ENCODE measurements at places on chromosomes 12 and 14.

GRCh38 chr12:95173392-95174251 lies 43.6 kb downstream of the FGD6 start:
- DNase-seq = no peak

GRCh38 chr12:65152012-65152411 lies 17.4 kb upstream of the LEMD3 start:
- DNase-seq = peak; percentile 2

DNA sequence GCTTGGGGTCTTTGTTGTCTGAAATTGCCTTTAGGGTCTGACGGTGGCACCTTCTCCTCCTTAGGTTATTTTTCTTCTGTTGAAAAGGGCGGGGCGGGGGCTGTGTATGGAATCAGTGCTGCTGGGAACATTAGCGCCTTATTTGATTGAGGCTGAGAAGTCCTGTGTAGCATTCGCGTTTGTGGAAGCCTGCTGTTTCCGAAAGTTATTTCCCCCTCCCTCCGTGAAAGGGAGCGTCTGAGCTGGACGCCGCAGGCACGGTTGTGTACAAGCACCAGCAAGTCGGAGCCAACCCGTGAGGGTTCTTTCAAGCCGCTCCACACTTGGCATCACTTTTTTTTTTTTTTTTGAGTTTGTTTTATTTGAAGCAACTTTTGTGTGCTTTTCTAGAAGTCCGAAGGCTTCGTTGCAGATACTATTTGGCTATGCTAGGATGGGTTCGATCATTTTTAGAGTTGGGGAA lies 1.1 kb downstream of the SYNE2 start:
- DNase-seq = peak; percentile 20

- DNase-seq = no peak
Observed at GRCh38 chr14:40218282-40218941, 786.2 kb upstream of the FBXO33 start.

GRCh38 chr14:61033054-61033453 lies 52.0 kb downstream of the SLC38A6 start:
- DNase-seq = no peak

DNA sequence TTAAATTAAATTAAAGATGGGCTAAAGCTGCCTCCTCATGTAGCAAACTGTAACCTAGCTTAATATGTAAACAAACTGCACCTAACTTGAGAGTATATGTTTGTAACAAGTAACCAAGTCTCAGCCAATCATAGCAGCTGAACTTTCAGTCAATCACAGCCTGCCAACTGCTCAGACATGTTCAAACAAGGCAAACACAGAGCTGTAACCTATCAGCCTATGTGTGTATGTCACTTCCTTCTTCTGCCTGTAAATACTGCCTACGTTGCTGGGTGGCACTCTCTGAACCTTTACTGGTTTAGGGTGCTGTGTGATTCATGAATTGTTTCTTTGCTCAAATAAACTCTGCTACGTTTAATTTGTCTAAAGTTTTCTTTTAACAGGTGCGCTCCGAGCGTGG lies 2.9 kb downstream of the SERPINA6 start:
- DNase-seq = peak; percentile 89

DNA sequence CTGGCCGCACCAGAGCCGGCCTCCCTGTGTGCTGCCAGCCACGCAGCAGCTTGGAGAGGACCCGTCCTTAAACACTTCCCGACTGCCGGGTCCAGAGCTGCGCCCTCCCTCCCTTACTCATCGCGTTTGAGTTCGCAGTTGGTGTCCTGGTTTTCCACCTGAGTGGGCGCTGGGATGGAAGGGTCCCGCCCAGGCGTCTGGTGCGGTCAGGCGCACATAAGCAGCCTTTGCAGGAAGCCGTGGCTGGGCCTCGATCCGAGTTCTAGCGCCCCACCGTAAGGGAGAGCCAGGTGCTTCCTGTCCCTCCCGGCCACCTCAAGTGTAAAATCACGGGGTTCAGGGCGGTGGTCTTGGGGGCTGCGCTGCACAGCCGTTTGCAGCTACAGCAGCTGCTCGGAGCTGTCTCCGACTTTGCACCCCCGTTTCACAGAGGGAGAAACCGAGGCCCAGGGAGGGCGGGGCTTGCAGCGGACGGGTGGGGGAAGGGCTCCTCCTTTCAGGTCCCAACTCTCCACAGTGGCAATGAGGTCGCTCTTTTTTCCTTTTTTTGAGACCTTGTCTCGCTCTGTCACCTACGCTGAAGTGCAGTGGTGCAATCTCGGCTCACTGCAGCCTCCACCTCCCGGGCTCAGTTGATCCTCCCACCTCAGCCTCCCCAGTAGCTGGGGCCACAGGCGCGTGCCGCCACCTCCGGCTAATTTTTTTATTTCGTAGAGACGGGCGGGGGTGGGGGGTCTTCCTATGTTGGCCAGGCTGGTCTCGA lies 51.3 kb downstream of the LRCOL1 start:
- DNase-seq = no peak

DNA sequence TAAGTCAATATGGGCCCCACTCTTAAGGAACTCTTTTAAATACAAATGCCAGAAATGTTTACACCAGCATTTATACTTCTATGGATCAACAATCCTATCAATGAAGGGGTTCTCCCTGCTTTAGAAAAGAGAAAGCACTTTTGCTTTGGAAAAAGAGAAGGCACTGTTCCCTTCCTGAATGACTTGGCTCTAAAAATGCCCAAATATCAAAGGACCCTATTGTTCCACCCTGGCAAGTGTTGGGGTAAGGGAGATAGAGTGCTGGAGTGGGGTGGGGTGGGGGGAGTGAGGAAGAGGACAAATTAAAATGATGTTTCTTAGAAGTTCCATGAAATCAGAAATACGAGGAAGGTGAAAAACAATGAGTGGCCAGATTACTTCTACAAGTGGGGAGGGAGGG lies 131.6 kb upstream of the GRIN2B start:
- no peak for DNase-seq

GRCh38 chr12:95548539-95549391 lies 2.5 kb downstream of the USP44 start:
- DNase-seq = no peak

DNA sequence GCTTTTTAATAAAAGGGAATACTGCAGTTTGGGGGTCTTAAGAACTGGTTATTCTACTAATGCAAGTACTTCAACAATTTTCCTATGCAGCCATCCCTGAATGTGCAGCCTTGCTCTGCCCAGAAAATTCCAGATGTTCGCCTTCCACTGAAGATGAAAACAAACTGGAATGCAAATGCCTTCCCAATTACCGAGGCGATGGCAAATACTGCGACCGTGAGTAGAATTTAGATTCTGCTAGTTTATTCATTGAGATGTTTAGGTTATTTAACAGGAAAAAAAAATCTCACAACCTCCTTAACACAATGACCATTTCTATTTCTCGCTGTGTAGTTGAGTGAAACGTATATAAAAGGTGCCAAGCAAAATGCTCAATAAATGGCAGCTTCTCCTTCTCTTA lies 49.9 kb downstream of the STAB2 start:
- DNase-seq = no peak

DNA sequence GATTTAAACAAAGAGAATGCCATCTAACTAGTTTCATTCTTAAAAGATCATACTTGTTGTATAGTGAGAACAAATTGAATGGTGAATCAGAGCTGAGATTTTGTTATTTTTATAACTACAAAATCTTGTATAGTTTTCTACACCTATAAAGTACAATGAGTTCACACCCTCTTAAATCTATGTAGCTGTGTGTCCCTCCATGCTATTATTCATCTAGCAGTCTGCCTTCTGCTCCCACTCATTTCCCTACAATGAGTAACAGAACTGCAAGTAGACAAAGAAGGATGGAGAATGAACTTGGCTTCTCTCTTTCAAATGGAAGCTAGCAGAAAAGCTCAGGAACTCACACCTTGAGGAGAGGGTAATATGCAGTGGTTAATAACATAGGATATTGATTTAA lies 7.1 kb downstream of the IFNG-AS1 start:
- no peak for DNase-seq

- DNase-seq = no peak
Observed at GRCh38 chr14:64110802-64111201, 183.4 kb downstream of the ESR2 start.

GRCh38 chr12:31522607-31523006 lies 68.3 kb downstream of the DENND5B start:
- no peak for DNase-seq
